WERI-Rb-1 (cell line): ENCODE measurements at places on chromosomes 3 and 15.
A peak's percentile ranks its signal among the peaks of the same experiment; 100 is the strongest.

DNA sequence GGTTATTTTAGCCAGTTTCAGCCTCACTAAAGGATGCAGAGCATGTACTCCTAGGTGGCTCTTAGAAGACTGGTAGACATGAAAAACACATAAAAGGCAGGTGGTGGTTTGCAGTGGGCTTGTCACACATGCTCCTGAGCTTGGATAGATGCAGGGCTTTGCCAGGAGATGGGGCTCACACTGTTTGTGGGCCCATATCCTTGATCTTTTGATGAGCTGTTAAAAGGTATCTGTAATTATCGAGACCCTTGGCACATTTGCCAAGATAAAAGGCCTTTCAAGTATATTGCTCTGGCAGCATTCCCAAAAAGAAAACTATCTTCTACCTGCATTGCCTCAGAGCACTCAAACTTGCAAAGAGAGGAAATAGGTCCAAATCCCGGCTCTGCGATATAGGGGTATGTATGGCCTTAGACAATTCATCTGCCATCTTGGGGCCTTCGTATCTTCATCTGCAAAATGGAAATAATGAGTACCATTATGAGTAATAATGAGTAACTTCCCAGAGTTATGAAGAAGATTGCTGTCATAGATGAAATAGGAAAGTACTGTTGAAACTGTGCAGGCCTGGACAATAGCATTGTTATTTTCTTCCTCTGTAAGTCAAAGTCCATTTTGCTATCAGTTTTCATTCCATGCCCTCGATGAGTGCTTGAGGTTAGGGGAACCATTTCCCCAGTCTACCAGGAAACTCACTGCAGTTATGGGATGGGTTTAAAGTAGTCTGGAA is 172.7 kb downstream of the SYNPR start:
- DNase-seq = no peak

DNA sequence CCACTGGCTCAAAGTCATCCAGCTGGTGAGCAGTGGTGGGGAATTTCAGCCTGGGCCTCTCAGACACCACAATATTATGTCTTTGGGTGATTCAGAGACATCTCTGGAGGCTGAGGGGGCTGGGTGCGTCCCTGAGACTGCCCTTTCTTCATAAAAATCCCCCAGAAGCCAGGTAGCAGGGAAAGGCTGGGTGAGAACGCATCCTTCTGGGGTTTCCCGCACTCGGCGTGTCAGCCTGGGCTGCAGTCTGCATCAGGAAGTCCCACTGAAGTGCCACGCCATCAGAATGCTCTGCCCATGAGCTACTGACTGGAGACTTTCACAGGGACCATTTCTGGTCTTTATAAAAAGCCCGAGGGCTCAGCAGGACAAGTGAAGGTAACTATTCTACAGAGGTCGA is 148.8 kb upstream of the SLC6A11 start:
- DNase-seq = no peak

GRCh38 chr3:51353691-51354090 is 31.4 kb upstream of the MANF start:
- peak; percentile 30 for DNase-seq

DNA sequence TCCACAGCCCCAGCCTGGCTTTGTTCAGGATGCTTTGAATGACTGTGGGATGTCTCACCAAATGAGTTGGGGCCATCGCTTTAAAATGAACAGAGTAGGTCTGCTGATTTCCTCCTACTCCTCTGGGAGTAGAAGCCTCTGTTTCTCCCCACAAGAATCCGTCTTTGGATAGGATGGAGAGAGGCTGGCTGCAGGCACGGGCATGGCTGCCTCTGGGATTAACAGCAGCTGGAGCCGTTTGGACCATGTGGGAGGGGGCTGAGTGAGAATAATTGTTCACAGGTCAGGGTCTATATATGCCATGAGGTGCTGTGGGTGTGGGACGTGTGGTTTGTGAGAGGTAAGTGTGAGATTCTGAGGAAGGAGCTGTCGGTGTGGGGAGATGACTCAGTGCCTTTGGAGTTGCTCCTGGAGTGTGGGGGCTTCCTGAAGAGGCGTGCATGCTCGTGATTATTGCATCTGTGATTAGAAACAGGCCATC is 48.0 kb upstream of the APEH start:
- no peak for DNase-seq

GRCh38 chr3:62982795-62983455 is 107.7 kb upstream of the CADPS start:
- DNase-seq = peak; percentile 14

- DNase-seq = no peak
Measured at GRCh38 chr3:112984485-112984884, 6.3 kb upstream of the GTPBP8 start.
